ENCODE measurements at places on chromosomes 5 and 9.

- no peak for DNase-seq
These were observed 15.4 kb downstream of the IER5L start for GRCh38 chr9:129162497-129163197.

GRCh38 chr5:53429706-53430105 is 50.7 kb upstream of the FST start:
- DNase-seq: no peak

DNA sequence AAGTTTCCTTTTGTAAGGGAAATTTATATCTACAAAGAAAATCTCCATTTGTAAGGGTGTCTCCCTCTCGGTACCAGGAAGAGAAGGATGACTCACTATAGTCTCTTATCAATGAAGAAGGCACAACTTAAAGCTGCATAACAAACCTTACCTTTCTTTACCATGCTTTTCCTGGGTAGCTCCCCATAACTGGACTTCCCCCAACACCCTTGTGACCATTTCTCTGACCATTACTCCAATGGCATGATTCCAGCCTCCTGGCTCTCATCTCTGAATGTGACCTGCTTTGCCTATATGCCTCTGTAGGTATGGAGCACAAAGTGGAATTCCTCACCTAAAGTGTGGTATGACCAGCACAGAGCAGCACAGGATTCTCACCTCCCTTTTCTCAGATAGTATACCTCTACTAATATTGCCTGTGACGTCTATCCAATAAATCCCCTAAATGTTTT is 62.8 kb downstream of the GNA14 start:
- no peak for DNase-seq

DNA sequence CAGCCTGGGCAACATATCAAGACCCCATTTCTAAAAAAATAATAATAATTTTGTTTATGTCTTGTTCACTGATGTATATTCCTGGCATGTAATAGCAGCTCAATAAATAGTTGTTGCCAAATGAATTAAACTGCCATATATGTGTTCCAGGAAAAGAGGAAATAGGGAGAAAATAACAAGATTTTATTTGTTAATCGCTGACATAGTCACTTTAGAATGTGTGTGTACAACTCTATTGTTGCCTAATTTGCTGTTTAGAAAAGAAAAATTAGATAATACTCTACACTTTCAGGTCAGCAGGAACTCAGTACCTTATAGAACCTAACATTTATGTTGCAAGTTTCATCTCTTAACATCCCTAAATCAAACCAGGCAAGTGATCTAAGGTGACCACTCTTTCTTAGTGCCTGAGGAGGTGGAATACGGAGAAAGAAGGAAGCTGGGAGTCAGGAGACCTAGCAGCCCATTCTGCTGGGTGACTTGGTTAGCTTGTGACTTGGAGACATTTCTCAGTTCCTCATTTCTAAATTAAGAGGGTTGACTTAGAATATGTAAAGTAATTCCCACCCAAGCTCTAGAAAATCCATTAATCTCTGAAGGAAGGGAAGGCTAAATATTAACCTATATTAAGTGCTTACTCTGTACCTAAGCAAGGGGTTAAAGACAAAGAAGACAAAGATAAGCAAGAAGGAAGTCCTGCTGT is 110.3 kb upstream of the IQGAP2 start:
- no peak for DNase-seq

DNA sequence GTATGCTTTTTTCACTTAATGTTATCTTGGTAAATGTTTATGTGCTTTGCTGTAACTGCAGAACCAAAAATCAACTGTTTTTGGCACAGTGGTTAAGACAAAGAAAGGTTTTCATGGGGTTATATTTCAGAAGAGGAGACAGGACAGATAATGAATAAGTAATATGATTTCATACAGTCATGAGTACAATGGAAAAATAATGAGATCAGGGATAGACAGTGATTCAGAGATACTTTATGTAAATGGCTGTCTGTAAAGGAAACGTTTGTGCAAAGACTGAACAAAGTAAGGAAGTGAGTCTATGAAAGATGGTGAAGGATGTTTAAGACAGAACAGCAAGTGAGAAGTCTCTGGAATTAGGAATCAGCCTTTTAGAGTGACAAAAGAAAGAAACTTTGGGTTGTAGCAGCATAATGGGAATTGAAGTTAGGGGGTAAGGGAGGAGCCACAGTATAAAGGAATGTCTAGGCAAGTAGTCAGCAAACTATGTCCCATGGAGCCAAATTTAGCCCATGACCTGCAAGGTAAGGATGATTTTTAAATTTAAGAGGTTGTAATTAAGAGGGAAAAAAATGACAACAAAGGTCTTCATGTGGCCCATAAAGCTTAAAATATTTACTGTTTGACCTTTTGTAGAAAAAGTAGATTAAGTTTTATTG is 55.0 kb downstream of the TNPO1 start:
- no peak for DNase-seq

- DNase-seq: peak; percentile 8
These were observed 109.3 kb upstream of the SPDL1 start for GRCh38 chr5:169474226-169474625.

DNA sequence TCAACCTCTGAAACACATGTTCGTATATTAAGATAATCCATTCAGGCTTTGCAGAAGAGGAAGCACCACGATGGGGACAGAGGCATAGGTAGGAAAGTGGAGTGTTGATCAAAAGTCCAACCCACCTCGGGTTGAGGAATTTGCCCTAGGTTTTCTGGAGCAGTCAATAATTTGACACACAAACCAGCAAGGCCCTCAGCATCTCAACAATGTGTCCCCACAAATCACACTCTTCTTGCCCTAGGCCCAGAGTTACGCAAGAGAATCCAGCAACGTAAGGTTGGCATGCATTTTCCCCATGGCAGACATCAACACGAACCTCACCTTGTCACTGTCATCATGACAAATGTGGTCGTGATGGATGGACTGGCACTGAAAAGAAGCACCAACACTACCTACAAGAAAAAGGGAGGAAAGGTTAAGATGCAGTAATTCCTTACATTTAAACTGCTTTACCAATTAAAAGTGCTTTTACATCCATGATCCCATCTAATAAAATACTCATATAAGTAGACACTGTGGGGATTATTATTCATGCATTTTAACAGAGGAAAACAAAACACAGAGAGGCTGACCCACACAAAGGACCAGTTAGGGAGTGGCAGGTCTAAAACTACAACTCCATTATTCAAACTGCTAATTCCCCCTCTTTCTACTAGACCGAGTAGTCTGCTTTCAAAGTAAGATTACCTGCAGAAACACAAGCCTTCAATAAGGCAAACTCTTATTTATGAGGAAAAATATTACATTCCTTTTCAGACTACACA is 24.4 kb upstream of the RNF38 start:
- DNase-seq: no peak

DNA sequence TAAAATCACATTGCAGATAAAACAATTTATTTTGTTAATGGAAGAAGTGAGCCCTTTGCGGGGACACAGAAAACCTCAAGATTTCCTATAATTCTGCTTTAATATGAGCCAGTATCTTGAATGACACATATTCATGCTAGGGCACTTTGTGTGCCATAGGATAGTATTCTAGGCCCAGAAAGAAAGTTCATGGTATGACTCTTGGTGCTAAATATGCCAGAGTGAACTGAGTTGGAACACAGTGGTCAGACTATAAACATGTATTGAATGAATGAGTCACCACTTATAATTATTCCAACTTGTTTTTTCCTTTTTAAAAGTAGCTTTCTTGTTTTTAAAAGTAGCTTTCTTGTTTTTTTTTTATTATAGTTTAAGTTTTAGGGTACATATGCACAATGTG is 46.0 kb downstream of the ADAMTS19 start:
- DNase-seq: peak; percentile 19

DNA sequence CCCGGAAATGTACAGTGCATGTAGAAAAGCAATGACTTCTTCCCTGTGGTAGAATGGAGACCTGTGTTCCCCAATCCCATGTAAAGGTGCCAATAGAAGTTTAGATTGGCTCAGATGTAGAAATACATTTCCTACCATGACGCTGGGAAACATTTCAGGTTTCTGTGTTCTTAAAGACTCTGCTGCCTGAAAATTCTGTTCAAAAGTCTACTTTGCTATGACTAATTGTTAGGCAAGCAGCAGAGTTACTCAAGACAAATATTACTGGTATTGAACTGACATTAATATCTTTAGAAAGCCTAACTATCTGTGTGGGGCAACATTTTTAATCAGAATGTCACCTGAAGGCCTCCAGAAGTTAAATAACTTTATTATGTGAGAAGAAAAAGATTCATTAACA is 75.5 kb upstream of the ELL2 start:
- DNase-seq: no peak

DNA sequence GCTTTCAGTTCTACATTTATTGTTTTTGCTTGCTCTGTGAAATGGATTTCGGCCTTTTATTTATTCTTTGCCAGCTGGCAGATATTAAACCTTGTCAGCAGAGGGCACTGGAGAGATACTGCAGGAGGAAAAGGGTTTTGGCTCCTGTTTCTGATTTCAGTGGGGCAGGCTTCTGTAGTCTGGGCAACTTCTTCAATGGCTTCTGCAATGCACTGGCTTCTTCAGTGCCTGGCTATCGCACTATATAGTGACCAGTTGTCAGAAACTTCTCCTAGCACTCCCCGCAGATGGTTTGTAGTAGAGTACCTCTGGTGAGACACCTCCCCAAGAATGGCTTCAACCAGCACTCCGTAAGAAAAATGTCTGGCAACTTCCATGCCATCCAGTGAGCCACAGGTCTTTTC is 3.2 kb upstream of the NFX1 start:
- DNase-seq: peak; percentile 47

GRCh38 chr9:35318741-35319140 is 156.9 kb downstream of the UNC13B start:
- DNase-seq: no peak

DNA sequence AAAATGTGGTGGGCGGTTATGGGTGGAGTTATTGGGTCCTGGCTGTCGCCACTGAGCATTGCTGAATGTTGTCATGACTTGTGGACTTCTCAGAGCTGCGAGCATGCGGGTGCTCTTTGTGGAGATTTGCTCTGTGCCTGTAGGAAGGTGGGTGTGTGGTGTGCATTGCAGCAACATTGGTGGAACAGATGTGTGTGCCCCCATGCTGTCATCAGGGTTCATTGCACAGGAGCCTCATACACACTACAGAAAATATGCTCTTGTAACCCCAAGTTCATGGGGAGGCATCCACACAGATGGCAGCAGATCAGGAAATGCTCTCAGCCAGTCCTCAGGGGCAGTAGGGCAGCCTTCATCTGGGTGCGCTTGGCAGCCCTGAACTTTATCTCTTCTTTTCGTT is 55.9 kb upstream of the PHF2 start:
- DNase-seq: no peak

DNA sequence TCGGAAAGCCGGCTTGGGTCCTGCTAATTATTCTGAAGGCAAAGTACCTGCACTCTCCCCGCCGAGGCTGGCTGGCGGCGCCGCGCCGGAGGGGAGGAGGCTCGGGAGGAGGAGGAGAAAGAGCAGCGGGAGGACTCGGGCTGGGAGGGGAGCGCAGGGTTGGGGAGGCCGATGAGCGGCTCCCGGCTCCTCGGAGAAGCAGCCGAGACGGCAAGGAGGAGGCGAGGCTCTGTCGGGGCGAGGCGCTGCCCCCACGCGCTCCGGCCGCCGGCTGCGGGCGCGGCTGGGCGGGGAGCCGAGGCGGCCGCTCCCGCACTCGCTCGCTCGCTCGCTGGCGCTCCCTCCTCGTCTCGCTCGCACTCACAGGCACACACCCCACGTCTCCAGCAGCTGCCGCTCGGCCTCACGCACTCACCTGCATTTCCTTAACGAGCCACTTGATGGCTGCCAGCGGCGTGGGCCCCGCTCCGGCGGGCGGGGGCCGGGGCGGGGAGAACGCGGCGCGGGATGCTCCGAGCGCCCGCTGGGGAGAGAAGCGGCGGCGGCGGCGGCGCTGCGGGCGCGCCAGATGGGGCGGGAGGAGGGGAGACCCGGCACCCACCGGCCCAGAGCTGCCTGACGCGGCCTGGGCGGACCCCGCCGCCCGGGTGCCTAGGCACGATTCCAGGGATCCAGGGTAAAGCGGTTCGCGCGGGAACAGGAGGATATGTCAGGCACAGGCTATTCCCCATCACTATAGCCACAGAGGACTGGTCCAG is at the start of gene PTPRD:
Gene PTPRD (minus strand): TSS at position 362 of the 758 bp plus-strand sequence.
- peak; percentile 13 for DNase-seq

GRCh38 chr5:52895572-52896413 is 93.4 kb upstream of the ITGA2 start:
- DNase-seq: no peak

GRCh38 chr9:124108216-124108615 is 96.6 kb downstream of the LHX2 start:
- DNase-seq: no peak

DNA sequence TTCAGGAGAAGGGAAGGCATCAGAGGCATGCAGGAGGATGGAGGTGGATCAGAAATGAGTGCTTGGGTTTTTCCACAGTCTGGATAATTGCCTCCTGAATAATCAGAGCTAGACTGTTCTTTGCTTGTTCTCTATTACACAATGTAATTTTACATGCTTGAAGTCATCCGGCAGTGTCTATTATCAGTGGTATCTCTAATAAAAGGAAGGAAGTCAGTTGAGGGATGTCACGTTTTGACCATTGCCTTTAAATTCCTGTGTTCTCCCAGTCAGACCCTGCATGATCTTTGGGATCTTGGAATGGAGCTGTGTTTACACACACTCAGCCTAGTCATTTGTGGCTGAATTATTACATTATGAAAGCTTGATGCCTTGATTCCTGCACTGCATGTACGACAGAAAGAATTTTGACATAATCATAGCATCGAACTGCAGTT is 91.0 kb downstream of the PDE8B start:
- DNase-seq: no peak

DNA sequence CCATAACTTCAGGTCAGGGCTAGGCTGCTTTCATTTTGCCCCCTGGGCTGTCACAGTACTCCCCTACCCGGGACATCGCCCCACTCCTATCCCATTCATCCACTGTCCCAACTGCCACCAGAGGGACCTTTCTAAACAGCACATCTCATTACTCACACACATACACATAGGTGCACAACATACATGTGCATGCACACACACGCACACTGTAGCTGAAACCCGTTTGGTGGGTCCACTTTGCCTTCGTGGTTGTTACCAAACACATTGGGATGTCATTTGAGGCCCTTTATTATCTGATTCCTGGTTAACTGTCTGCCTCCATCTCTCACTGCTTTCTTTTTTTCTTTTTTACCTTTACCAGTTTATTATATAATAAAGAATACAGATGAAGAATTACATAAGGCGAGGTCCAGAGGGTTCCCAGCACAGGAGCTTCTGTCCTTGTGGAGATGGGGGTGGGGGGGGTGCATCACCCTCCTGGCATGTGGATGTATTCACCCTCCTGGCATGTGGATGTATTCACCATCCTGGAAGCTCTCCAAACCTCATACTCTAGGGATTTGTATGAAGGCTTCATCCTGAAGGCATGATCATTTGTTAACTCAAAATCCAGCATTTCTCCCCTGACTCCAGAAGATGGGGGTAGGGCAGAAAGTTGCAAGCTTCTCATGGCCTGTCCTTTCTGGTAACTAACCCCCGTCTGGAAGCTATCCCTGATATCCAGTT is 186.0 kb downstream of the GOLPH3 start:
- DNase-seq: peak; percentile 75

DNA sequence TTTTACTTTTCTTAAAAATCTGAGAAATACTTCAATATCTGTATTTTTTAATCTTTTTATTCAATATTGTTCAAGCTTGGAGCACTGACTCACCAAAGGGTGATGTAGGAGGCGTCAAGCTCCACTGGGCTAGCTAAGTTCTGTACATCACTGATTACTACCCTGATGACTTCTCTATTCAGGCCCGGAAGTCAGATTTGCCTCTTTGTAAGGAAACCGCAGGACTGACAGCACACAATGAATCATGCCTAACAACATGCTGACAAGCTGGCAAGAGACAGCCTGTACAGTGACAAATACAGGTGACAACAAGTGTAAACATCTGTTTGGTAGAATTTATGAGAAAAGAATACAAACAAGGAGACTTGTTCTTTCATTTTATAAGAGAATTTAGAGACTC is 627.9 kb upstream of the RORB start:
- DNase-seq: peak; percentile 31
